ENCODE measurements at places on chromosomes 16 and 17.

- DNase-seq = no peak
Measured at GRCh38 chr16:29742683-29743275, 3.0 kb downstream of the C16orf54 start.

DNA sequence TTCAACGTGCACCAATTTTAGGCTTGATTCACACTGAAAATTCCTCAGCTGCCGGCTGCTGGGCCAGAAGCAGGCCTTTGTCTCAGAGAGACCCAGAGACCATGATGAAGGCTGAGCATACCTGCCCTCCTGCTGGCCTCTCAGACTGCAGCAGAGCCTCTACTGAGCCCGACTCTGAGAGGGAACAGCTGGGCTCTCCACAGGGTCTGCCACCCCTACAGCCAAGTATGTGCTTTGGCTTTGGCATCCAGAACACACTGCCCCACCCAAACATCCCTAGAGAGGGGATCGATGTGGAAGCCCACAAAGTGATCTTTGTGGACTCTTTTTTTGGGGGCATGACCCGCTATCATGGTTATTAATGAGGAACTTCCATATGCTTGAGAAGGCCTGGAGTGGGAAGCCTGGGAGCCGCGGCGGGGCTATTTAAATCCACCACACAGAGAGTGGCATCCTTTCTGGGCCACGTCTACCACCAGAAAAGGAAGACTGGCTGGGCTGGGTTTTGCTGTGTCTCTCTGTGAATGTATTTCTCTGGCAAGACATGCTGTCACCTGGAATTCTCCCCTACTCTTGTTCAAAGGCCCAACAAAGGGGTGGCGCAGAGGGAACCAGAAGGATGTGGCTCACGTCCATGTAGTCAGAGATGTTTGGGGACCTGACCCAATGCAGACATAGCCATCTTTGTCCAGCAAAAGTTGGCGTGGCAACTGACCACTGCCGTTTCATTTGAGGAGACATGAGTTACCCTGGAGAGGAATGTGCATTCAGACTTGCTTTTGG is 69.3 kb downstream of the GNAO1 start:
- DNase-seq = no peak

GRCh38 chr17:72600934-72601333 is 480.1 kb downstream of the SOX9 start:
- no peak for DNase-seq

DNA sequence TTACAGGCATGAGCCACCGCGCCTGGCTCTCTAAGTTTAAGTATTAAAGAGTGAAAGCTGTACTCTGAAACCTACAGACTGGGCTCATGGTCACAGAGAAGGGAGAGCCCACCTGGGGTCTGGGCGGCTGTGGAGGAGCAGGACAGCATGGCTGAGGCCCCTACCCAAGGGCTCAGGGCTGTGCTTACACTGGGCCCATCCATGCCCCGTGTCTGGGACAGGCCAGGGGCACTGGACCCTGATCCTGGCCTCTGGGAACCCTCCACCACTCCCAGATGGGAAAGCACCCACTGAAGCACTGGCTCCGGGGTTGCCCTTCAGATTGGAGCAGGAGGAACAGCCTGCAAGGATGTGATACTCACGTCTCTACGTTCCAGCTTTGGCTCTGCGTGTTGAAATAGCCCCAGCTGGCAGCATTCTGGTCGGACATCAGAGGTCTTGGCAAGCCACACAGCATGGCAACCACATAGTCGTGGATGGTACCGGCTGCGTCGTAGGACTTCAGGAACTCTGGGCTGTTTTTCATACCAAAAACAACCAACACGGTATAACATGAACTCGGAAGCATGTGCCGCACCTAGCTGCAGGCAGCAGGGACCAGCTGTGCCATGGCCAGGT is 13.0 kb downstream of the SHPK start:
- DNase-seq = no peak

DNA sequence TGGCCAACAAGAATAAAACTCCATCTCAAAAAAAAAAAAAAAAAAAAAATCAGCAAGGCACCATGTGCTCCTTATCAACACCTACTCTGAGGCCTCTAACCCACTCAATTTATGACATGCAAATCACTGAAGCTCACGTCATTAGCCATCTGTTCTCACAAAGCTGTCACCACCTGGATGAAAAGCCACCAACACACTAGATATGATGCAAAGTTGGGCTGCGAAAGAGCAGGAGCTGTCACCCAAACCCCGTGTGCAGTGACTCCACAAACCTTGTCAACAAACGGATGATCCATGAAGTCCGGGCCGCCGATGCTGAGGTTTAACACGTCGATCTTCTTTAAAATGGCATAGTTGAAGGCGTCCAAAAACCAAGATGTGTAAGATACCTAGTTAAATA is 25.3 kb downstream of the MBTPS1 start:
- no peak for DNase-seq

- no peak for DNase-seq
Measured at GRCh38 chr17:83136156-83136555, 56.7 kb downstream of the METRNL start.

All from T-cell (primary cell).